D721Med (cell line): ENCODE measurements at places on chromosomes 12 and 14.

DNA sequence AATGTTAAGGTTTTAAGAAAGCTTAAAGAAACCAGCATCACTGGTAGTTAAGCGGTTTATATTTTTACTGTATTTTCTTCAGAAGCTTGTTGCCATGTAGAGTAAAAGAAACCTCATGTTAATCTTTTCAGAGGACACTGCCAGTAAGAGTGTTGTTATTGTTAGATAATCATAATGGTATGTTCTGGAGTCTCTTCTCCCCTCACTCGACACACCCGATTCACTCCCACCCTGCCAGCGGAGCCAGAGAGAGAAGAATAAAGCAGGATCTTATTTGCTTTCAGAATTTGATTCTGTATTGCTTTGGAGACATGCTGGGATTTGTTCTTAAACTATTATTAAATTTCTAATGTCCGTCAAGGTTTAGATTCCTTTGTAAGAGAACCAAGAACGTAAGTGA lies 113.7 kb downstream of the SAMD4A start:
- DNase-seq, result no peak

- no peak for DNase-seq
These were observed 10.0 kb upstream of the IL22 start for GRCh38 chr12:68263366-68263765.

GRCh38 chr12:68613209-68613904 lies 2.7 kb downstream of the RAP1B start:
- DNase-seq, result no peak

DNA sequence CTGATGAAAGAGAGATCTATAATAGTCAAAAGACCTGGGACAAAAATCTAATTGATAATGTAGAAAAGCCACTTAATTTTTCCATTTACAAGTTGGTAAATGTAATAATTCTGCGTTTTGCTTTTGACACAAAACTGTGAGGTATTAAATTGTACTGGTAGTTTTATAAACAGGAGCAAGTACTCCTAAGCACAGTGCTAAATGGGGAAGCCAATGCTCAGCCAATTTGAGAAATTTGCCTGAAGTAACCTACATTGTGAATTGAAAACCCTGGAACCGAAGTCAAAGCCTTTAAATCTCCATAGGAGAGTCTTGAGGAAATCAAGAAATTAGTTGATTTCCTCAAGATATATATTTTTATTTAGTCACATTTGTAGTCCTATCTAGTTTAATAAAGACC lies 152.8 kb downstream of the SLCO1B3 start:
- DNase-seq, result no peak

DNA sequence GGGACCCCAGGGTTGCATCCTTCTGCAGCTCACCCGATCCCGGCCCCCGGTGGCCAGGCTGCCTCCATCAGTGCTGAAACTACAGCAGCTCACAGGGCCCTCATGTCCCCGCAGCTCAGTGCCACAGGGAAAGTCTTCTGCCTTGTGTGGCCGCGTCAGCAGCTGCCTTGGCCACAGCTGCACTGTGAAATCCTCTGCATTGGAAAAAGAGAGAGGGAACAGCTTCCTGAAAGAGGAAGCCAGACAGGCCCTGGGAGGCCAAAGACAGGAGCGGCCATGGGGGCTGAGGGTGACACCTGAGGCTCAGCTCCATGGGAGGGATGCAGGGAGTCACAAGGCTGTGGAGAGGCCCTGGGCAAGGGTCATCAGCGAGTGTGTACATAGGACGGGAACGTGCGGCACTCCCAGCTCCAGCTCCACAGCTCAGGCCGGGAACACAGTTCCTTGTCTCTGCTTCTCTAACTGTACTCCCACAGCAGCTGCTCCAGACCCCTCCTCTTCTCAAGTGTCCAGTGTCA lies 32.7 kb downstream of the PARP2 start:
- DNase-seq, result no peak
